ENCODE measurements at places on chromosomes 13 and 19.

- no peak for DNase-seq
Observed at GRCh38 chr19:2814426-2814825, 5.2 kb upstream of the ZNF554 start.

DNA sequence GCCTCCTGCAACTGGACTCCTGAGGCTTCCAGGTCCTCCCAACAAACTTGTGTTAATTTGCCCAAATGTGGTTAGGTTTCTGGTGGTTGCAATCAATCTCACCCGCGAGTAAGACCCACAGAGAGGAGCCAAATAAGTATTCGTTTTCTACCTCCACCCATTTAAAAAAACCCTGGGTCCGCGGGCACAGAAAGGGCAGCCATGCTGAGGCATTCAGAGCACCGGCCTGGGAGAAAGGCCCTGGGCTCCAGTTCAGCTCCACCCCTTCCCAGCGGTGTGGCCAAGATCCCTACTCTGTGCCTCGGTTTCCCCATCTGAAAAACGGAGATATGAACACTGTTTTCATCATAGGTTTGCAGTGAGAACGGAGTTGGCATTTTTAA is 56.9 kb downstream of the PEPD start:
- no peak for DNase-seq

DNA sequence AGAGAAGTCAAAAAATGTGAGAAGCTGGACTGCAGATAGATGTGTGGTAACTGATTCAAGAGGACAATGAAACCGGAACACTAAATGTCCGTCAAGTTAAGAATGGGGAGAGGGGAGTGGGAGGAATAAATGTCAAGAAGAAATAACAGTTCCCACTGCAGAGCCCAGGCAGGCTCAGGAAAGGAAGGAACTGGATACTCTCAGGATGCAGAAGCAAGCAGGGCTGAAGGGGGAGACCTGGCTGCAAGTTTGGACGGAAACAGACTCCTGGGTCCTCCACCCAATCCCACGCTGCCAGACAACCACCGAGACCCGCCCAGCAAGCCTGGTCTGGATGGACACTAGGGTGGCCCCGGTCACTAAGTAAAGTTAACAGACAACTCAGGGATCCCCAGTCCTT is 18.1 kb downstream of the TUBGCP3 start:
- no peak for DNase-seq

DNA sequence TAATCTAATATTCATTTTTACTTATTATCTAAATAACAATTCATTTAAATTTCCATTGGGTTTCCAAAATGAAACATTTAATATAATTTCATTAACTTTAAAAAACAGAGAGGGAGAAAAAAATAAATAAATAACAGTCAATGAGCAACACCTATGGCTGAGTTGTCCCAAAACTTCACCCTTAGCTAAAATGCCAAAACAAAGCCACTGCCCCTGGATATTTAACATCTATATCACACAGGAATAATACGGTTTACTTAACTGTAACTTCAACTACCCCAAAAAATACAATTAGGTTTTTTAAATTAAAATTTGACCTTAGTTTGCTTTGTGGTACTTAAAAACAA is 541 bp downstream of the ELF1 start:
- DNase-seq: no peak

GRCh38 chr13:107421028-107421427 is 794.3 kb downstream of the LIG4 start:
- DNase-seq: no peak

GRCh38 chr13:86562866-86563265 is 763.6 kb upstream of the SLITRK6 start:
- no peak for DNase-seq
